Heart left ventricle (tissue), 16 donors: ENCODE measurements at places on chromosomes 1 and 21. TPM values are rescaled to one million over a fixed set of nuclear protein-coding genes. Genes with fewer than 3 reads are reported as not detected.
A peak's percentile ranks its signal among the peaks of the same experiment; 100 is the strongest.

VANGL2 gene
- polyA plus RNA-seq: 0.94 TPM

SLC35E2B gene
- polyA plus RNA-seq: 12.2 TPM

KIF14 gene
- 0.04 TPM for polyA plus RNA-seq

HP1BP3 gene
- 37.9 TPM for polyA plus RNA-seq

CEP85 gene
- 22.7 TPM for polyA plus RNA-seq

DNA sequence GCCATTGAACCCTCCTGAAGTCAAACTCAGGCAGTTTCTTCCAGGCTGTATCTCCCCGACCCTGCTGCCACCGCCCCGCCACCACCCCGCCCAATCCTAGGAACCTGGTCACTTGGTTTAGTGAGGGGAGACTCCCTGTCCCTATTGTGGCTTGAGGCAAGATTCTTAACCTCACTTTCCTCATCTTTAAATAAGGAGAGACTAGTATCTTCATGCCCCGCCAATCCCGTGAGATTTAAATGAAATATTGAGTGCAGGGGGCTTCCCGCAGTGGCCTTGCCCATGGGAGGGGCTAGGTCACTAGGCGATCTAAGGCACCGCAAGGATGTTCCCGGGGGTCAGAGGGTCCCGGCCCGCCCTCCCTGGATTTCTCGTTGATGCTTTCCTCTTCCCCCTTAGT, 998 bp downstream of the KDF1 start:
- DNase-seq: no peak
- no peak overlapping the region for H3K27ac ChIP-seq
- no peak overlapping the region for H3K4me3 ChIP-seq

DNA sequence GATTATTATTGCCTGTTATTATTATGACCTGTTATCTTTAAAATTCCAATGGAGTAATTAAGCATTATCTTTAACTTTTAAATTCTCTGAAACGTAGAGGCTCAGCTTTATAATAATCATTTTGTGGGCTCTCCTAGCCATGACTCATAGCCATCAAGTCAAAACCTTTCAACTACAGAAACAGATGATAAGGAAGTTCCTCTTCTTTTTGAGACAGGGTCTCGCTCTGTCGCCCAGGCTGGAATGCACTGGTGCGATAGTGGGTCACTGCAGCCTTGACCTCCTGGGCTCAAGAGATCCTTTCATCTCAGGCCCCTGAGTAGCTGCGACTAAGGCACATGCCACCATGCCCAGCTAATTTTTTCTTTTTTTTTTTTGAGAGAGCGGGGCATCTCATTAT, 43.5 kb downstream of the CHML start:
- H3K36me3 ChIP-seq: no peaks in the 10 kb centered on the region
- H3K4me3 ChIP-seq: no peak overlapping the region
- no peaks in the 10 kb centered on the region for H3K4me1 ChIP-seq
- H3K27me3 ChIP-seq: no peaks in the 10 kb centered on the region
- H3K27ac ChIP-seq: no peak overlapping the region

DNA sequence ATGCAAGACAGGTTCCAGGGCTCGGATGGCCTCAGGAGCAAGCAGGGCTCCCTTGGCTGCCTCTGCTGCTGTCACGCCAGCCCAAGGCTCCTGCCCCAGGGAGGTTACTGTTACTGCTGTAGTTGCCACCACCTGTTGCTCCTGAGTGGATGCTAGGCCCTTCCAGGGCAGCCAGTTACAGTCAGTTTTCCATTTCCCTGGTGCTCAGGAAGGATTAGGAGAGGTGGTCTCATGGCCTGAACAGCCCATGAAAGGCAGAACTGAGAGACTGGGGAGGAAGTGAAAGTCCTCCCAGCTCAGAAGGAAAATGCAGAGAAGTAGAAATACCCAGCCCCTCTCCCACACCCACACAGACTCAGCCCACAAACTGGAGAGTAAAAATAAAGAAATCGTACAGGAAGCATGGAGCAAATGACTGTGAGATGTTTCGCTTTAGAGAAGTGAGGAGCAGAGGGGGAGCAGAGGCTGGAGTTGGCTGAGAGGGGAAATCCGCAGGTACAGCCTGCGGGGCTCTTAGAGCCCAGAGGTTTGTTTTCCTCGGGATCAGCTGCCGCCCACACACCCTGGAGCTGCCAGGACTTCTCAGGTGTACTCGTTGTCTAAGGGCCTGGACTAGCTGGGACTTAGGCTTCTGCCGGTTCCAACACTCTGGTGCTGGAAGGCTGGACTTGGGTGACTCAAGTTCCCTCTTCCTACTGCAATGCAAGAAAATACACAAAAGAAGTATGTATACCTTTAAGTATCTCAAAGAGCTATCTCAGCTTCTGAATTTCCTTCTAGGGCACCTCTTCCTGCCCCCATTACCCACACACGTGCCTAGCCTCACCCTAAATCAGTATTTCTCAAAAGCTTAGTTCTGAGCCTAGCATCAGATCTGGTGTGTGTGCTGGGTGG, 2.3 kb downstream of the IL6R start:
- H3K4me3 ChIP-seq: no peak overlapping the region
- H3K27me3 ChIP-seq: no peaks in the 10 kb centered on the region
- no peaks in the 10 kb centered on the region for H3K36me3 ChIP-seq
- peaks cover 54% of the 10 kb centered on the region for H3K4me1 ChIP-seq

DNA sequence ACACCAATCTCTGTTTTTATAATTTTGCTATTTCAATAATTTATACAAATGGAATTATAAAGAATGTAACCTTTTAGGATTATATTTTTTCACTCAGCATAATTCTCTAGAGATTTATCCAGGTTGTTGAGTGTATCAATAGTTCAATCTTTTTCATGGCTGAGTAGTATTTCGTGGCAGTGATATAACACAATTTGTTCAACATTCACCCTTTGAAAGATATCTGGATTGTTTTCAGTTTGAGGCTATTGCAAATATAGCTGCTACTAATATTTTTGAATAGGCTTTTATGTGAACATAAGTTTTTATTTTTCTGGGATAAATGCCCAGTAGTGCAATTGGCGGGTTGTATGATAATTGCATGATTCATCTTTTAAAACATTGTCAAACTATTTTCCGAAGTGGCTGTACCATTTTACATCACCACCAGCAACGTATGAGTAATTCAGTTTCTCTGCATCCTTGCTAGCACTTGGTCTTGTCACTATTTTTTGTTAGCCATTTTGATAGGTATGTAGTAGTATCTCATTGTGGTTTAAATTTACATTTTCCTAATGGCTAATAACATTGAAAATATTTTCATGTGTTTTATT, 55.6 kb upstream of the ABCD3 start:
- no peak overlapping the region for H3K27ac ChIP-seq
- H3K27me3 ChIP-seq: no peaks in the 10 kb centered on the region
- H3K4me1 ChIP-seq: no peaks in the 10 kb centered on the region
- no peaks in the 10 kb centered on the region for H3K36me3 ChIP-seq

DNA sequence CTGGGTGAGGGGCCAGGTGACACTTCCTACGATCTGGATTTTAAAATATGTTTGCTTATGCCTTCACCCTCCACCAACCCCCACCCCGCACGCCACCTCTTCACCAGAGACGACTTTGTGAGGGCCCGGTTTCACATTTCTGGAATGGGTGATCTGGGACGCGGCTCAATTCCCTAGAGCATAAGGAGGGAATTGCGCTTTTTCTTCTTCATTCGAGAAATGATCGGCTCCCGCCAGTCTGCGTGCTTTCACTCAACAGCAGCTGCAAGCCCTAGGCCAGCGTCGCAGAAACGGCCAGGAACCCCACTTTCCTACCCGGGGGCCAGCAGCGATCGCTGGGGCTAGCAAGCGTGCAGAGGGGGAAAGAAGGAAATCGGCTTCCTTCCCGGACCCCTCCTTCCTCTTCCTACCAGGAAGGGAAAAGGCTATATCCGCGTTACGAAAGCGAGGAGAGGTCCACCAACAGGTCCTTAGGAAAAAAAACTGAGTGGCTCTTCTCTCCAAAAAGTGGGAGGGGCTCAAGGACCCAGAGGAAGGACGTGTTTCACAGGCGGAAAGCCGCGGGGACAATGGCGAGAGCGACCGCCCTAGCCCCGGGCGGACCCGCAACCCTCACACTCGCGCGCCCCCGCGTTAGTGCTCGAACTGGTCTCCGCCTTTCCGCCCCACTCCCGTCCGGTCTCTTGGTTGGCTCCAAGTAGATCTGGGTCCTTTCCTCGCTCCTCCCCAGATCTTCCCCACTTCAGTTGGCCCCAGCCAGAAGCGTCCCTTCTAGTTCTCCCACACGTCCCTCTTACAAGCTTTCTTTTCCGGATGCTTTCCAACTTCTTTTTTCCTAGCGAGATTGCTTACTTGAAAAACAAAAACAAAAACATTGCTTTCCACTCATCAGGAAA, 1.1 kb upstream of the ADAMTS1 start:
- H3K4me3 ChIP-seq: peak overlapping the region; percentile 92
- H3K36me3 ChIP-seq: peaks cover 14% of the 10 kb centered on the region
- H3K27ac ChIP-seq: peak overlapping the region; percentile 98
- H3K27me3 ChIP-seq: no peaks in the 10 kb centered on the region
- H3K4me1 ChIP-seq: peaks cover 32% of the 10 kb centered on the region
- peak; percentile 94 for DNase-seq
